Activated T-cell treated with anti-CD3 and anti-CD28 coated beads, Interleukin-2, amount 50 U/mL, for 1 hour (primary cell): ENCODE measurements at places on chromosomes 6 and 20.

- DNase-seq = no peak
Measured at GRCh38 chr6:111774346-111774703, 98.9 kb downstream of the FYN start.

DNA sequence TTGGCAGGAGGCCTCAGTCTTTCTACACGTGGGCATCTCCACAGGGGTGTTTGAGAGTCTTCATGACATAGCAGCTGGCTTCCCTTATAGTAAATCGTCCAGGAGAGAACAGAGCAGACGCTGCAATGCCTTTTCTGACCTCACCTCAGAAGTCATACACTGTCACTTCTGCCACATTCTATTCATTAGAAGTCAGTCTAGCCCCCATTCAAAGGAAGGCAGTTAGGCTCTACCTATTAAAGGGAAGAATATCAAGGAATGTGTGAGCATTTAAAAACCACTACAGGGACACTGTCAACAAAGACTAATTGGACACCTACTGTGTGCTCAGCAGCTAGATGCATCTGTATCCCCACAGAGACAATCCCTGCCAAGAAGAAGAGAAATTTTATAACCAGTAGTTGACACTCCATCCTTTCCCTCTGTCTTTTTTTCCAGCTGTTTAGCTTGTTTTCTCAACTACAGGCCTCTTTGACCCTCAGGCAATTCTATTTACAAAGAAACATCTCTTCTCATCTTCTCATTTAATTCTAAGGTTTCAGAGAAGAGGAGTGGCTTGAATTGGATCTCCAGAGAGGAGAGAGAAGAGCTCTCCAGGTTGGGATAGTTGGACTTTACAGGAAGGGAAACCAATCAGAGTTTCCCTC lies 18.6 kb downstream of the ARMC12 start:
- no peak for DNase-seq

- no peak for DNase-seq
Measured at GRCh38 chr6:144782634-144783033, 497.5 kb downstream of the UTRN start.

- no peak for DNase-seq
Measured at GRCh38 chr20:63172726-63173125, 43.2 kb downstream of the YTHDF1 start.

DNA sequence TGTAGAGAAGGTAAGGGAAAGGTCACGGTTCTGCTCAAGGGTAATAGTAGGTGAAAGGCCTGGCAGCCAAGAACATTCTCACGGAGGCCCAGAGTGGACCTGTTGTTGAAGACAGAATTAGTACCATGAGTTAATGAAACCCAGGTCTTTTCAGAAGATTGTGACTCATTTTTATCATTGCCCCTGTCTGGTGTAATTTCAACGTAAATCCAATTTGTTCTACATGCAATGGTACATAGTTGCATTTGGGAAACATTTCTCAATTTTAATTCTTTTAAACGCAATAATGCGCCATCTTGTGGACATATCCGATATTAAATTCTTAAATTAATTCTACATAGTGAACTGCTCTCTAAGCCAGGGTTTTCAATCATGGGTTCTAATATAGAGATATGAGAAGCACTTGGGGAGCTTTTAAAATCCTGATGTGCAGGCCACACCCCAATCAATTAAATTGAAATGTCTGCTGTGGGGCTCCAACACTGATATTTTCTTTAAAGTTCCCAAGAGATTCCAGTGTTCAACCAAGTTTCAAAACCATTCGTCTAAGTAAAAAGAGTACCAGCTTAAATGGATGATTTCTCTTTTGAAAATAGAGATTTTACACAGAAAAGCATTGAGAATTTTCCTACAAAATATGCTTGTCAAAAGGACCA lies 257.4 kb downstream of the PLCB1 start:
- DNase-seq = no peak

GRCh38 chr6:63394656-63395308 lies 75.0 kb upstream of the LGSN start:
- DNase-seq = no peak

DNA sequence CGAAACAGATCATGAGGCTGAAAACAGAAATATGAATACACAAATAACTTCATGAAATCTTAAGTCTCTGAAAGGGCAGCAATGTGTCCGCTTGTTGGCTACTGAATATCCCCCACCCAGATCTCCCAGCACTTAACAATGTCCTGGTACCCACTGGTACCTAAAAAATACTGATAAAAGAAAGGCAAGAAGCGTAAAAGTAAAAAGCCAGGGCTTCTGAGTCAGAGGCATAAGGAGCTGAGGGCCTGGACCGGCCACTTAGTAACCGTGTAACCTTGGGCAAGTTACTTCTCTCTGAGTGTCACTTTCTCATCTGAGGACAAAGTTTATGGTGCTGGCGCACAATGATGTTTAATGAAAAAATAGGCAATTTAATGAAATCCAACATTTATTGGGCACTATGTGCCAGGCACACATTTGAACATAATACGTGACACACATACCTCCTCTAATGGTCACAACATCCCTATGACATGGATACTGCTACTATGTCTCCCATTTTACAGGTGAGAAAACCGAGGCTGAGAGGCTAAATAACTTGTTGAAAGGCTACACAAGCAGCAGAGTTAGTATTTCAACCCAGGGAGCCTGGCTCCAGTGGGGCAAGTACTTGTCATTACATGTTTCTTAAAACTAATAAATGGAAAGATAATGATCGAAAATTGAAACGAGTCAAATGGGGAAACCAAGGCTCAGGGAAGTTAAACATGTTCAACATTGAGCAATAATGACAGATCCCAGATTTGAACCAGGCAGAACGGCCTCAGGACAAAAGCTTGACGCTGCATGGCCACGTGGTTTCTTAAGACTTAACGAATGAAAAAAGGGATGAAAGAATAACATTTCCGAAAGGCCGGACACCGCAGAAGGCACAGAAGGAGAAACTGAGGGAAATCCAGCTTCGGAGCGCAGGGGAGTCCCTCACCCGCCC lies 828 bp downstream of the TP53RK start:
- no peak for DNase-seq

GRCh38 chr6:86744048-86744447 lies 193.3 kb upstream of the HTR1E start:
- DNase-seq = no peak

DNA sequence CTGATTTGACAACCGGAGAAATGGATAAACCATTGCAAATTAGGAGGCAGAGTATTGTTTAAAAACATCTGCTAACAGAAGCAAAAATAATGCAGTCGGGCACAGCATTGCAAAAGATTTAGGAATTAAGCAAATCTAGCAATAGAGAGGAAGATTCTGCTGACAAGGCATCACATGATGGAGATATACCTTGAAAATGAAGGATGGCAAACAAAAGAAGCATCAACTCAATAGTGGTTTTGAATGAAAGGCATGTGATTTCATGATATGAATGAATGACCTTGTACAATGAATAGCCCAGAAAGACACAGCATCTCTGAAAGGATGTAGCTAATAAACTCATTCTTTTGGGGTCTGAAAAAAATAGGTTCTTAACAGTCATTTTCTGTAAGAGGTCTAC lies 8.6 kb upstream of the RBM39 start:
- no peak for DNase-seq

DNA sequence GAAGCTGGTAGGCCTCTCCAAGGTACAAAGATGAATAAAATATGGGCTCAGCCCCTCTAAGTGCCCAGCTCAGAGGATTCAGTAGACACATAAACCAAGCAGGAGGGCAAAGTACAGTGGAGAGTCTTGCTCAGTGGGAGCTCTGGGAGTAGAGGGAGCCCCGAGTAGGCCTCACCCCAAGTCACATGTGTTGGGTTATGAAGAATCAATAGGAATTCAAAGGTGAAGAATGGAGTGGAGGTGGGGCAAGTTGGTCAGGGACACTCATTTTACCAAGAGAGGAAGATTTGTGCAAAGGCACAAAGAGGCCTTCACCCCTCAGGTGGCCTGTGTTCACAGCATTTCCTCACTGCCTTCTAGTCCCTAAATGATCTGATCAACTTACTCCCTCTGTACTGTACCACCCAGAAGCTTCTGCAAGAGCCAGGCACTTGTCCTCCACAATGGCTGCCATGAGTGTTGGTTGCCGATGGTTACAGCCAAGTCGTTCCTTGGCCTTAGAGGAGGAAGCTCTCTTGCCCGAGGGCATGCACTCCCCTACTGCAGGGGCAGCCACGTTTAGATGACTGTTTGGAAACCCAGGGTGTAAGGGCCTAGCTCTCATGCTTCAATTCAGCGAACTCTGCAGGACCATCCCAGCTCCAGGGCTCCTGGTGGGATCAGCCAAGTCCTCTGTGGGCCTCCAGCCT lies 6.7 kb upstream of the CDKN1A start:
- DNase-seq = no peak

DNA sequence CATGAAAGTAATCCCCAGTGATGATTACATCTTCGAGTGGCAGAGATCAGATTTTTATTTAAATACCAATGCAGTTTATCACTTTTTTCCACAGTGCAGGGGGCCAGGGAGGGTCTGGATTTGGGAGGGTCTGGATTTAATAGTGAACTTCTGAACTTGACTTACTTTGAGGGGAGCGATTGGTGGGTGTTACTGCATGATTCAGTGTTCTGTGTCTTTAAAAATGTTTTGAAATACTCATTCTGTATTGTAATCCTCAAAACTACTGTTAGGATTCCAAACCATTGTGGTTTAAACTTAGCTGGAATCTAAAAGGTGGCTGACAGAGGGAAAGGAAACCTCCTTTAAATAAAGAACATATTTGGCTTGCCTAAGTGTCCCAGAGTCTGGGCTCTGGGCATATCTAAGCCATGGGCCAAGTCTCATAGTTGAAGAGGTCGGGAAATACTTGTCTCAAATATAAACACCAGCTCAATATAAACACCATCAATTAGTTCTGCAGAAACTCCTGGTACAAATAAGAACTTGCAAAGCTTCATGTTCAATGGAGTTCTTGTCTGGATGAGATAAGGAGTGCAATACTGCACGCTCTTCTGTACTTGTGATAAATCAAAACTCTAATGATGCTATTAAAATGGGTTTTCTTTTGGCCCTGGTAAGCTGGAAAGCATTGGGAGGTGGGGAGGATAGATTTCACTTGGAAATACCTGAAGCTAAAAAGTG lies 14.4 kb downstream of the JARID2 start:
- DNase-seq = no peak

GRCh38 chr6:48664826-48665225 lies 553.8 kb upstream of the PTCHD4 start:
- DNase-seq = no peak

DNA sequence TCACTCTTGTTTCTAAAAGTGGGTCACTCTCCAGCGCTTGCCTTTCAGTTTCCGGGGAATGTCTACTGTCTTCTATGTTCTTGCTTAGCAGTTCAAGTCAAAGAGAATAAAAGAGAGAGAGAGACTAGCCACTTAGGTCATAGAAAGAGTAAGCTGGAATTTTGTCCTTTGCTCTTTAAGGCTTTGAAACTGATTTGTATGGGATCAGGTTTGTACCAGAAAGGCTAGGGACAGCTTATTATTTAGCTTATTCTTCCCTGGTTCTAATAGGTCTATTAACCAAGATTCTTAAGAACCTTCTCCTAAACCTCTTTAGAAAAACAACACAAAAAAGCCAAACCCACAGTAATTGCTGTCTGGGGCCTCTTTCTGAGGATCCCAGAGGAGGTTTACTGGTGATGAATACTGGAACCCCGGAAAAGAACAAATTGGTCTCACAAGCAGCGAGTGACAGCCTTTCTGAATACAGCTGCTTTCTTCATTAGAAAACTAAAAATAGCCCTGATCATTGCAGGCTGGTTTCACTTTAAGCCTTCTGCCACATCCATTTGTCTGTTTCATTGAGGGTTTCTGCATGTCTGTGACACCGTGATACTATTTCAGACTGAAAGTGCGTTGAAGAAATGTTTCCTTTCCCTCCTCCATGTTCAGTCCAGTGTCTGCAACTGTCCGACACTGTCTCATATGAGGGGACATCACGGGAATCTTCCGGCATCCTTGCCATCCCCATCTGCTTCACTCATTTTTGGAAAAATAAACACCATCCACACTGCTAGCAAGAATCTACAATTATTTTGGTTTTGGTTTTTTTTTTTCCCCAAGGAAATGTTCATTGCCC lies 75.1 kb upstream of the ATXN1 start:
- DNase-seq = no peak

DNA sequence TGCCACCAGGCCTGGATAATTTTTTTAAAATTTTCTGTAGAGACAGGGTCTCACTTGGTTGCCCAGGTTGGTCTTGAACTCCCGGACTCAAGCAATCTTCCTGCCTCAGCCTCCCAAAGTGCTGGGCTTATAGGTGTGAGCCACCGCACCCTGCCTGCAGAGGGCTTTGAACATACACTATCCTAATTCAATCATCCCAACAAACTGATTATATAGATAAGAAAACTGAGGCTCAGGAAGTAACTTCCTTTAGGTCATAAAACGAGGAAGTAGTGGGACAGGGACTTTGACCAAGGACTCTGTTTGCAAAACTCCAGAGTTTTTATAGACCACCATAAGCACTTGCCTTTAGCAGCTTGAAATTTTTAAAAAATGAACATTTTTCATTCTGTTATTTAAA lies 5.0 kb upstream of the BANF2 start:
- no peak for DNase-seq

GRCh38 chr20:36585410-36586125 lies 12.2 kb downstream of the TGIF2 start:
- no peak for DNase-seq

DNA sequence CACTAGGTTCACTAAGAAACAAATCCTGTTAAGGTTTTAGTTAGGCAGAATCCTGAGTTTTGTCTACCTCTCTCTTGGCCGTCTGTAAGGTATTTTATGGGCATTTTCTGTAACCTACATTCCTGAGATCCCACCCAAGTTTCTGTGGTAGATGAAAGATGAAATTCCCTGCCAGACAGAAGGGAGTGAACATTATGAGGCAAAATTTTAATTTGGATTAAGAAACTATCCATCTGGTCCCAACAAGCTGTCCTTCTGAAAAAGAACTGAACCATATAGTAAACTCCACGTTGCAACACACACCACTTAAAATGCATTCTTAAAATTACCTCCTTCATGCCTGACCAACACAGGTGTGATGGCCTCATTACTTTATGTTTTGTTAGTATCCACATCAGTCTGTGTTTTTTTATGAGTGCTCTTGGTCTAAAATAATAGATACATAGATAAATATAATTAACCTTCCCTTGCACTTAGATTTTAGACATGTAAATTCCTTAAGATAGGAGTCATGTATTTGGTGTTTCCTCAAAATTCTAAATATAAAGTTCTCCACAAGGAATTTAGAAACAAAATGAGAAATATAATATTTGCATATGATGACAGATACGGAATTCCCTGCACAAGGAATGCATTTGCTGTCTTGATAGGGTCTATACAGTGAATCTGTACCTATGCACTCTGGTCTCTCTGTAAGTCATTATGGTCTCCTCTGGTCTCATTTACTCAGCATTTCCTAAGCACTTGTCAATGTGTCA lies 86.5 kb downstream of the CHD6 start:
- DNase-seq = no peak

- DNase-seq = no peak
Measured at GRCh38 chr6:21999012-21999528, 297.8 kb downstream of the PRL start.

GRCh38 chr6:114892211-114892610 lies 549.4 kb upstream of the HS3ST5 start:
- no peak for DNase-seq

DNA sequence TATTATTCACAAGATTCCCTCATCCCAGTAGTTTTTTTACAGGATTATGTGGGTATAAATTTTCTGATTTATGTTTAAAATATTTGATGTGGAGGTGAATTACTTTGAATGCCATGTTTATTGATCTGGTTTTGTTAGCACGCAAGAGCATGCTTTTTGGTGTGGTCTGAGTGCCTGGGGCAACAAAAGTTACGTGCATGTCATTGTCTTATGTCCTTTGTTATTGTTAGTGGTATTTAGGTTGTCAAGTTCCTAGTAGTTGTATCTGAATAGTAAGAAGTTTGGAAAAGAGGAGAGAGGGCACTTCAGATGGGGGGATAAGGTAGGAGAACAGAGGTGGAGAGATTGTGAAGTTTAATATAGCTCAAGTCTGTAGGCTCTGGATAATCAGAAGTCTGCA lies 95.0 kb downstream of the ATRN start:
- no peak for DNase-seq
